NCI-H226 (cell line): ENCODE measurements at places on chromosomes 7 and 10.

DNA sequence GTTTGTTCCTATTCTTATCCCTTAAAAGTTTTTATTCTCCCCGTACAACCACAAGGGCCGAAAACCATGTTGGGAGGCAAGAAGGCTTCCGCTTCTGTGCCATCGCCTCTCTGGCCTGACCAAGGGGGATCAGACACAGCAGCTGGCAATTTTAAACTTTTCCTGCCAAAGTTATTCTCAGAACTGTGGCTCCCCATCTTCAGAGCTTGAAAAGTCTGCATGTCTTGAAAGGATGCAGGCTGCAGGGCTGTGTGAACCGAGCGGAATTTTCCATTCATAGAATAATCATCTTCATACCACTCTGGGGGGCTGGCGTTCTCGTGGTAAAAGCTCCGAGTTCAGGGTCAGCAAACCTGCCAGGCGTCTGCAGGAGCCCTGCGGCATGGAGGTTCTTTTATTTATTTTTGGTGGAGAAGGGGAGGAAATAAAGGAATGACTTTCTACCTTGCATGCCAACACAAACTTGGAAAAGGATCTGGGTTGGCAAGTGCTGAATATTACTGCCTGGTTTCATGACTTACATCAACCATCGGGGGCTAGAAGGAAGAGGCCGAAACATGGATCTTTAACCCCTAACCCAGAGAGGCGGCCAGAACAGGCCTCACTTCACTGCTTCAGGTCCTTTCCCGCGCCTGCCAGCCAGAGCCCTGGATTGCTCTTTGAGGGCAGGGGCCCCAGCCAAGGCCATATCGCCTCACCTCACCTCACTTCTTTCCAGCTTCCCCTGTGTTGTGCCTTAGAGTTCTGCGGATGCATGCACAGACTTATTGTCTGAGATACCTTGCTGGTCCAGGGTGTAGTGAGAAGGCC is 3.0 kb upstream of the NANOS1 start:
- no peak for DNase-seq

DNA sequence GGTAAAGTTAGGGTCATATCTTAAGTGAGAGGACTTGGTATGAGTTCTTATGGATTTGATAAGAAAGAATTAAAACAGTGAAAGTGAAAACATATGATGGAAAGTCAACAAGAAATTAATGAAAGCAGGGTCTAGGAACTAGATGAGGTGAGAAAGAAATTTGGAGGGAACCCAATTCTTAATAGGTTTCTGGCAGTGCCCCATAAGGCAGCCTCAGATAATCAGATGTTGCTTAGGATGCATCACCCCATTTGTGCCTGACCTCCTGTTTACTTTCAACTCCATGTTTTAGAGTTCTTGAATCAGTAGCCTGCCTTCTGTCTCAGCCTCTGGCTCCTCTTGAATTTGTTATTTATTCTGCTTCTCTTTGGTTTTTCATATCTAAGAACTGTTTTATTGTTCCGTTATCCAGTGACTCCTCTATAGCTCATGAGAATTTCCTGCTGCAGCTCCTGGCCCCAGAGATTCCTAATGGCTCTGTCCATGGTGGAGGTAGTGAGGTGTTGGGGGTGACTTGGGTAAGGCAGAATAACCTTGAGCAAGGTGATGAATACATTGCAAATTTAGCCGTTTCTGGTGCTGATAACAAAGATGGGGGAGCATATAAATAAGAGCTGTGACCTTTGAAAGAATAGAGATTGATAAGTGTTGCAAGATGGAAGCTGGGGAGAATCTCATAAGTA is 17.6 kb downstream of the ITGB8 start:
- DNase-seq, result no peak

- no peak for DNase-seq
Observed at GRCh38 chr10:60717852-60718251, 60.4 kb upstream of the CDK1 start.

DNA sequence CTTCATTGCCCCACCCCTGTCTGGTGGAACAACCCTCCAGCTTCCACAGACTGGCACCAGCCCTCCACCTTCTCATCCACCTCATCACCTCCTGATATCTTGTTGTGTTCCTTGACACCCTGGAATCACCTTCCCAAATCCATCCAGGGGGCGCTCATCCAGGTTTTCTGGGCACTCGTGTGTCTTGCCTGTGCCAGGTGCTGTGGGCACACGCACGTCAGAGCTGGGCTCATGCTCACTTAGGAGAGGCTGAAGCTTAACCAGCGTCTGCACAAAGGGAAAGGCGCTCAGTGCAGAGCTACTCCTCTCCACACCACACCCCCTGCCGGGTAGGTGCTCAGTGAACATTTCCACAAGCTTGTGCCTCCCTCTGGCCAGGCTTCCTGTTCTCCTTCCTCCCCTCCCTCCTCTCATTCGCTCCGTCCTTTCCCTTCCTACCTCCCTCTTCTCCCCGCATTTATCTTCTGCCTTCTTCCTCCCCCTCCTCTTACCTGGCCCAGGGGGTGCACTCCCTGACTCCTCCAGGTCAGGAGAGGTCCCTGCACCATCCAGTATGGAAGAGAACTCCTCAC is 4.8 kb downstream of the ADCYAP1R1 start:
- no peak for DNase-seq

DNA sequence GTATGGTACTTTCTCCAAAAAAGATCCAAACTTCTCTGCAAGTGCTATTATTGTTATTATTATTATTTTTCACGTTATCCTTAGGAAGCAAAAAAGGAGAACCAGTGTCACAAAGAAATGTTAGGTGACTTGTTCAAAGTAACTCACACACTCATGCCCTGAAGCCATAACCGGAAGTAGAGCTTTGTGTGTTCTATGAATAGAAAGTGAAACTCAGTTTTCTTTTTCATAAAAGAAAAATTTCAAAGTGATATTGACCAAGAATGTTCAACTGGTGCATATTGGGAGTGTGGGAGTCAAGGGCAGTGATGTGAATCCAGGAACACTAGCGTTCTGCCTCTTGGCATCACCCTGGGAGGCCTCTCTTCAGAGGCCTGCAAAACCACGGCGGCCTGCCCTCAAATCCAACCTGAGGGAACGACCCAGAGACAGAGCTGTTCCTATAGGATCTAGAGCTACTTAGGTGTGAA is 106.1 kb downstream of the PRKCQ start:
- DNase-seq, result no peak

DNA sequence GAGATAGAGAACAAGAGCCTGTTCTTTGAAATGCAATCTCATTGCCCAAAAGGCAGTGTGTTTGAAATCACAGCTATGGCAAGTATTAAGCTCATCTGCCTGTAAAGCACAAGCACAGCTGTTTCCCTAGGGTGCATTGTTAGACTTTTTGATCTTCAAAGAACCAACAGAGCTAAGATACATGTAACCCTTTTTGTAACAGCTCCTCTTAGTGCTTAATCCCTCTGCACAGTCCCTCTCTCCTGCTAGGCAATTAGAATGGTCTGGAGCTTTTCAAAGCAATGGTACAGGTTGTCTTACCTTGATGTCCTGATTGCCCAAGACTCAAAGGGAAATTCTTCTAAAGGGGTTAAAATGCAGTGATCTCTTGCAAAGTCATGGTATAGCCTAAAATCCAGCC is 249.6 kb upstream of the CHRM2 start:
- DNase-seq, result no peak

DNA sequence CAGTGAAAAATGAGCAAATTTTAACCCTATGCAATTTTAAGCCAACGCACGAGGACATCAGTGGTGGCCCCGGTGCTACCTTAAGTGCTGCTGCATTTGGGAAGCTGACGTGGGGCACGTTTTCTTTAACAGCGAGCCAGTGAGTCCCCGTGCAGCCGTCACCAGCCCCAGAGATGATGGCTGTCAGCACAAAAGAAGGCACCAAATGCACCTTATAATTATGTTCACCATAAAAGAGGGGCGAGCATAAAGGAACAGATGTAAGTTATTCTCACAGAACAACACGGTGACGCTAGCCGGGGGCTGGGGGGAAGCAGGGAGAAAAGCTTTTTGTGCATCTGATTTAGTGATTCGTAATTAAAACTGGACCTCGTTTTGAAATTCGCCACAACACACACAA is 260.1 kb downstream of the DNAJB6 start:
- DNase-seq, result no peak

DNA sequence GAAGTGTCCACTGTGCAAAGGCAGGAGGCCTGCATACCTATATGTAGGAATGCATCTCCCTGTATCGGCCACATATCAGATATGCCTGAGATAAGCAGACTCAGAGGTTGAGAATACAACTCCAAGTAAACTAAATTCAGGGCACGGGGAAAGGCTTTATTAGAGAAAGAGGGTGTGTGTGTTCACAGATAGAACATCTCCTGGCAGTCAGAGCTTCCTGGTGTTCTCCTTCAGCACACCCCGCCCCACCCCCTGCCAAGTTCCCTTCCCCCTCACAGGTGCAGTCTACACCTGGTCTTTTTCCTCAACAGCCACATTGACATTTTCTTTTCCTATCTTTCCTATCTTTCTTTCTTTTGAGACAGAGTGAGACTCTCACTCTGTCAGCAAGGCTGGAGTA is 17.1 kb downstream of the GBX1 start:
- DNase-seq, result no peak
